ENCODE measurements at places on chromosomes 5 and 9.

GRCh38 chr5:57405984-57406383, 76.6 kb downstream of the ACTBL2 start:
- H3K36me3 ChIP-seq, result no peaks in the 10 kb centered on the region
- DNase-seq, result no peak
- H3K27ac ChIP-seq, result no peak overlapping the region
- peaks cover 4% of the 10 kb centered on the region for H3K4me1 ChIP-seq

- H3K36me3 ChIP-seq, result peaks cover 48% of the 10 kb centered on the region
- no peak overlapping the region for H3K4me3 ChIP-seq
- DNase-seq, result peak; percentile 67
- peaks cover 37% of the 10 kb centered on the region for H3K4me1 ChIP-seq
- H3K27ac ChIP-seq, result no peak overlapping the region
- H3K27me3 ChIP-seq, result no peaks in the 10 kb centered on the region
These were observed 7.4 kb upstream of the FBXO10 start for GRCh38 chr9:37583522-37584121.

DNA sequence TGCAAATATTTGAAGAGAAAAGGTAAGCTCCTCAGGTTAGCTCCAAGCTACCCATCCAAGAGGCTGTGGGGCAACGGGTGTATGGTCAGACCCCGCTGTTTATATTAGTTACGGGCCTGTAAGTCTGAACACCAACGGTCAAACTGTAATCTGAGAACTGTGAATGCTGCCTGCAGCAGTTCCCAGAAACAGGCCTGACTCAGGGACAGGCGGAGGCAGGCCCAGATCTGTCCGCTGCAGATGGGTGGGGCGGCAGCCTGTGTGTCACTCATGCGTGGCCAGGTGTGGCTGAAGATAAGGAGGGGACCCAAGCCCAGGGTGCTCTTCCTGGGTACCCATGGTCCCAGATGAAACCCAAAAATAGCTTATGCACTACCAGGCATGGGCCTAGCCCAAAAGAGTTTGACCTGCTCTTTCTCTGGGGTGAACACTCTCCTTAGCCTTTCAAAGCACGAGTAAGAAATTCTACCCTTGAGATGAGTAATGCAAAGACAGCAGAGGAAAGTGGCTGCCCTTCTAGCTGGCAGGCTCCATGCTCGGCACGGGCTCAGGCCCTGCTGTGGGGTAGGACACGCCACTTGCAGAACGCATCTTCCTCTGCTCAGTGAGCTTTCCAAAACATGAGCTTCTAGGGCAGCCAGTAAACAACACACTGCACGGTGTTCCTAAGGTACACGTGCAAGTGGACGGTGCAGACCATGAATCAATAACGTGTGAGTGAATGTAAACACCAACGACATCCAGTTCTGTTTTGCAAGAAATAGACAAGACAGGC, 9.1 kb downstream of the UBAC1 start:
- H3K4me3 ChIP-seq, result no peak overlapping the region
- H3K36me3 ChIP-seq, result peaks cover 5% of the 10 kb centered on the region
- no peaks in the 10 kb centered on the region for H3K4me1 ChIP-seq
- no peak for DNase-seq

DNA sequence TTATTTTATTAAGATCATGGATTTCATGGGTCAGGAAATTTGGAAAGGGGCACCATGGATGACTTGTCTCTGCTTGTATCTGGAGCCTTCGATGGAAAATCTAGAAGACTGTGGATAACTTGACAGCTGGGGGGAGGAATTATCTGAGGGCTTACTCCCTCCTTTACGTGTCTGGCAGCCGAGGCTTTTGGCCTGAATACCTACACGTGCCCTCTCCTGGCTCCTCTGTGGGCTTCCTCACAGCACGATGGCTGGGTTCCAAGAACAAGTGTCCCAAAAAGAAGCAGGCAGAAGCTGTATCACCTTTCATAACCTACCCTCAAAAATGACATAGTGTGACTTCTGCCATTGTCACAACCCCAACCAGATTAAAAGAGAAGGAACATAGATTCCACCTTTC, 228.9 kb downstream of the GRIA1 start:
- no peaks in the 10 kb centered on the region for H3K27me3 ChIP-seq
- DNase-seq, result no peak
- no peaks in the 10 kb centered on the region for H3K4me1 ChIP-seq
- no peak overlapping the region for H3K4me3 ChIP-seq
- H3K27ac ChIP-seq, result no peak overlapping the region
